ENCODE measurements at places on chromosomes 7 and 10.

- DNase-seq: no peak
These were observed 10.9 kb downstream of the CDCA7L start for GRCh38 chr7:21934808-21935207.

DNA sequence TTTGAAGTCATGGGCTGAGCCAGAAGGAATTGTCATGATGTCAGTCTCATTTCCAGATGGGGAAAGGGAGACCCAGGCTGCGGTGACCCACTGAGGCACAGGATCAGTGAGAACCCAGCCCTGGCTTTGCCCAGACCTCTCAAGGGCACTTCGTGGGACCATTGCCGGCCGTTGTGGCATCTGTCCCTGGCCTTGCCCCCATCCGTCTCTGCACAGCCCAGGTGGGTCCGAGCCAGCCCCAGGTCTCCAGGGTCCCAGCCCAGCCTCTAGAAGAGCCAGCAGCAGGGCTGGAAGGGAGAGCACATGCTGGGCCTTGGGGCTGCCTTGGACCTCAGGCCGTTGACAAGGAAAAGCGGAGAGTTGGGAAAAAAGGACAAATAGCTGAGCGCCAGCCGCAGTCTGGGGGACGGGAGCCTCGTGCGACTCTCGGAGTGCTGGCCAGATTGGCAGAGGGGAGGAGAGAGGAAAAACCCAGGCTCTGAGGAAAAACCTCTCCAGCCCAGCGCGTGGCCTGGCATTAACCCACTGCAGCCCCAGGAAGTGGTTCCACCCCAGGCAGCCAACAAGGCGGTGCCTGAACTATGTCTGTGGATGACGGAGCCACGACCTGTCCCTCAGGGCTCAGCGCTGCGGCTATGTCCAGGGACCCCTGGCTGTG is 30.2 kb downstream of the GRIFIN start:
- DNase-seq: no peak

DNA sequence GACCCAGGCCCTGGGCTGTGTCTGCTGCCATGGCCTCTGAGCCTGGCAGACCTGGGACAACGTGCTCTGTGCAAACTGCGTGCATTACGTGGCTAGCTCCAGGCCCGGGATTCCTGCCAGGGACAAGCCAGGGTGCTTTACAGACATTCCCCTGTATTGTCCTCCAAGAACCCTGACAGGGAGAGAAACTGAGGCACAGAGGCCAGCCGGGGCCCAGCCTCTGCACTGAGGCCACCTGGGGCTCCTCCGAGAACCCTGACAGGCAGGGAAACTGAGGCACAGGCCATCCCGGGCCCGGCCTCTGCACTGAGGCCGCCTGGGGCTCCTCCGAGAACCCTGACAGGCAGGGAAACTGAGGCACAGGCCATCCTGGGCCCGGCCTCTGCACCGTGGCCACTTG is 64.9 kb downstream of the CFAP46 start:
- DNase-seq: no peak

DNA sequence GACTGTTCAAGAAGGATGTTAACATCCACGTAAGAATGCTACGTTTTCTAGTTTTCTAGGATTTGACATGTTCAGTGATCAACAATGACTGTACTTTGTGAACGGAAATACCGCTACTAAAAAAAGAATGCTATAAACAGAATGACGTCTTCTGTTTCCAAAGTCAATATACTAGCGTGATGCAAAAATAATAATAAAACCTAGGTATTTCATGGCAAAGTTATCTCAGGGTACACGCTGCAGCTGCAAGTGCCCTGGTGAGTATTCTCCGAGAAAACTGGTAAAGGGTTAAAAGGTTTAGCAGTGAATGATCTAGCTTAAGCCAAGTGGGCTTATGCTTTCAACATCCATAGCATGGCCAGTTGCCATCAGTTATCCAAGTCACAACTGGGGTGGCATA is 653.3 kb upstream of the PFKP start:
- DNase-seq: no peak

- DNase-seq: no peak
These were observed 479.8 kb upstream of the MKI67 start for GRCh38 chr10:128606055-128606454.

DNA sequence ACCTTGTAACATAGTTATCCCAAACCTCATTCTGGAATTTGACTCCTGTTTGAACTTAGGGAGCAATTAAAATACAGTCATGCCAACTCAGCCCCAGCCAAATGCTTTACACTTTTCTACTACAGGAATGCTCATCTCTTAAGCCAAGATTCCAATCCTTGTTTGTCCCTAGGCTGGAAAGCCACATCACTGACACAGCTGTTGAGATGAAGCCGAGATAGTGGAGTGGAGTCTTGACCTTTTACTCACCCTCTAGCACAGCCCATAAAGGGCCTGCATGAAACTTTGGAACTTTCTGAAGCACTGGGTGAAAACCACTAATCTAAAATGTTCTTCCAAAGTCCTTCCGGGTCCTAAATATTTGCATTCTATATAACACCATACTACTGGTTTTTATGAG is 247.3 kb downstream of the ETV1 start:
- peak; percentile 44 for DNase-seq

DNA sequence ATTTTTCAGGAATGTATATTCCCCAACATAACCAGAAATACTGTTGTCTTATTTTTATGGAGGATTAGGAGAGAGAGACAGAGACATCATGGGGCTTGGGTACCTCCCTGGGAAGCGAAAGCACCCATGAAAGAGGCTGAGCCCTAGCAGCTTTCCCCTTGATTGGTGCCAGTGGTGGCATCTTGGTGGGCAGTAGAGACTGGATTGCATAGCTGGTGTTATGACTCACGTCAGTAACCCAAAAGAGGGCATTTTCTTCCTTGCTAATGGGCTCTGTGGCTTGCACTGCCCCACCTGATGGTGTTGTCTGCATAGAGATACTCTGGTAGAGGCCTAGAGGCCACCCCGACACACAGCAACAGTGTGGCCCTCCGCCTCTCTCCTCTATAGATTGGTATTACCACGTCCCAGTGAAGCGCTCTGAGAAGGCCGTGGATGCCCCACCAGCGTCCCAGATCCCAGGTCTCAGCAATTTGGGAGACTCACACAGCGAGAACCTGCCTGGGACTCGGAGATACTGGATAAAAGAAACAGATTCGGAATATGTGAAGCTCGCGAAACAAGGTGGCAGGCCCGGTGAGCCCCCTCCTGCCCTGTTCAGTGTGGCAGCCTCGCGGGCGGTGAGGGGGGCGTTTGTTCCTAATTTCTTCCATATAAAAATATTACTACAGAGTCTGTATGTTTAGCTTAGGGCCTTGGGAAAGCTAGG is 5.8 kb downstream of the C7orf57 start:
- DNase-seq: no peak

DNA sequence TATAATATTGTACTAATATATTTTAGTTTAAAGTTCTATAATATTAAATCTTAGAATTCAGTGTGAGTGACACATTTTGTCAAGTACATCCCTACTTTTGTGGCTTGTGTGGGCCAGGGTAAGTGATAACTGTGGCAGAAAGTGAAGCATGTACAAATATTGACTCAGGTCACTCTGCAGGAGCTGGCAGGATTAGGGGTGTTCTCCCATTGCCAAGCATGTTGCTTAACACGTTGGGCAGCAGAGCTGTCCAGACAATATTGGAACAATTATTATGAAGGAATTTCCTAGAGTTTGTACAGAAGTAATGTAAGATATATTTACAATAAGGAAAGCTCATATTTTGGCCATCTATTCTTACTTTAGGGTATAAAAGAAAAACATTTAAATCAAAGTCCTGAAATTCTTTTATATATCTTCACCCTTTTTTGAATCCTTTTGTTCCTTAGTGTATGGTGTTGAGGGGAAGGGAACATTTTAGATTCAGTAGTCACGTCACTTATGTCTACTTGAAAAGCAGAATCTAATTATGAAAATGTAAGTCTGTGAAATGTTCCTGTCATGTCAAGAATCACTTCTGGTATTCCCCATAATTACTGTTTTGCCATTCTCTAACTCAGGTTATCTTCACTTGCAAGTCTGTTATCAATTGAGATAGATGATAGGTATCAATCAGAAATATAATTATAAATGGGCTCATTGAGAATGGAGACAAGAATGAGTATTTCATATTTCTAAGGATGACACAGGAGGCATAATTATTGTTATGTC is 4.0 kb downstream of the HDAC9 start:
- no peak for DNase-seq

DNA sequence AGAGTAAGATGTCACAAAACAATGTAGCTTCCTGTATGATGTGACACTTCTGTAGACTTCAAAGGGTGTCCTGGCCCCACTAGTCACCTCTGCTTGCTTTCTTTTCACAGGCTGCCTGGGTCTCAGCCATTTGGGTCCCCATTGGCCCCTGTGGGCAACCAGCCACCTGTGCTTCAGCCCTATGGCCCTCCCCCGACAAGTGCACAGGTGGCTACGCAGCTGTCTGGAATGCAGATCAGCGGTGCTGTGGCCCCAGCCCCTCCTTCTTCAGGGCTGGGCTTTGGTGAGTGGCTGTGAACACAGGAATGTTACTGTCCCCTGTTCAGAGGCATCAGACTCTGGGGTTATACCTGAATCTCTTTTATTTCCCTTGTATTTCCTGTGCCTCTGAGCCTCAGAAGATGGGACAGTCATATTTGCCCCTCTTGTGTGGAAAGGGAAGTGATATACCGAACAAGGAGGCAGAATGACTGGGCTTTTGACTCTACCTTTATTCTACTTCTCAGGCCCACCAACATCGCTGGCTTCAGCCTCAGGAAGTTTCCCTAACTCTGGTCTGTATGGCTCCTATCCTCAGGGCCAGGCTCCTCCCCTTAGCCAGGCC is 15.4 kb downstream of the SEC24C start:
- no peak for DNase-seq

- DNase-seq: no peak
These were observed 1.1 kb downstream of the PALS2 start for GRCh38 chr7:24574386-24574785.

GRCh38 chr7:26153823-26154783 is 2.1 kb downstream of the NFE2L3 start:
- DNase-seq: no peak

- DNase-seq: no peak
These were observed 304.5 kb downstream of the WDR37 start for GRCh38 chr10:1360558-1361164.

- no peak for DNase-seq
These were observed 224.6 kb upstream of the ZWINT start for GRCh38 chr10:56585447-56586171.

DNA sequence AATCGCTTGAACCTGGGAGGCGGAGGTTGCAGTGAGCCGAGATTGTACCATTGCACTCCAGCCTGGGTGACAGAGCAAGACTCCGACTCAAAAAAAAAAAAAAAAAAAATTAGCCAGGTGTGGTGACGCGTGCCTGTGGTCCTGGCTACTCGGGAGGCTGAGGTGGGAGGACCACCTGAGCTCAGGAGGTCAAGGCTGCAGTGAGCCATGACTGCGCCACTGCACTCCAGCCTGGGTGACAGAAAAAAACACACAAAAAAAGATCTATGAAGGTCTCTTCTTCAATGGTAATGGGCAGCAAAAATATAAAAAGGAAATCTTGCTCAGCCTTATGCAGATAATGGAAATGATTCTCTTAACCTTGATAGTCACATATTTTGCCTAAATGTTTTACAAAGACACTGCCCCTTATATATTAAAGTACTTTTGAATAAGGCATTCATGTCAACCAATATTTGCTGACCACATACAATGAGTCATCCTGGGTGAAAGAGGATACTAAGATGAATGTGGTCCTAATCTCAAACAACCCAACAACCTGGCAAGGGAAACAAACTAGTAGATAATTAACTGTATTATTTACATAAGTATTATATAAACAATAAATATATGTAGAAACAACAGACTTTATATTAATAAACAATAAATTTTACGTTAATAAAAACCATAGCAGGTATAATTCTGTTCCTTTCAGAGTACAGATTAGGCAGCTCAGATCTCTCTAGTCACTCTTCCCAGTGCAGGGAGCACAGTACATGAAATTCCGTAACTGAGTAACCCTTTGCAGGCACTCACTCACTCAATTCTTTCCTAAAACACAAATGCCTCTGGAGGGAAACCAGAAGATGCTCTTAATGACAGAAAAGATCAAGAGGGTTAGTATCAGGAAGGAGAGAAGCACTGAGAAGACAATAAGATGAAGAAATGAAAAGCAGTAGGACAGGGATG is 8.1 kb downstream of the TOMM7 start:
- DNase-seq: no peak

GRCh38 chr7:20745702-20746101 is 41.0 kb downstream of the SP8 start:
- no peak for DNase-seq

- DNase-seq: no peak
These were observed 80.2 kb downstream of the PALS2 start for GRCh38 chr7:24653316-24654085.

GRCh38 chr10:78299851-78300468 is 266.3 kb downstream of the RPS24 start:
- DNase-seq: no peak

GRCh38 chr7:6271060-6271658 is 1.3 kb downstream of the CYTH3 start:
- no peak for DNase-seq

DNA sequence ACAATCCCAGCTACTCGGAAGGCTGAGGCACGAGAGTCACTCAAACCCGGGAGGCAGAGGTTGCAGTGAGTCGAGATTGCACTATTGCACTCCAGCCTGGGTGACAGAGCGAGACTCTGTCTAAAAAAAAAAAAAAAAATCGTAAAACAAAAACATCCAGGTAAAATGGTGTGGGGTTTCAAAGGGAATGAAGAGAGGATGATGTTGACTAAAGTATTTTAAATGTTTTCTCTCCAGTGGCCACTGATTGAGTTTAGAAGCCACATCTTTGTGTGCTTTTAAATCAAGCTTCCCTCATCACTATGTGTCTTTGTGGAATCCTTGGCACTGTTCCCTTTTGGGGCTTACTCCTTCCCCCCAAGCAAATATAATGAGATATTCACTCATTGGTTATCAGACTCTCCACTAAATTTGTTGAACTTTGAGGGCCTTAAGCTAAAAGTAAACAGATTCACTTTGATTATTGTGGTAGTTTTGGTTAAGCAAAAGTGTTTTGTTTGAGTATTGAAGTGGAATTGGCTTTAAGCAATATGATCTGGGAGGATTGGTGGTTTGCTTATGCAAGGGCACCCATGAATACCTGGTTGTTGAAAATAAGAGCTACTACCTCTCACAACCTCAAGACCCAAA is 162.9 kb downstream of the CDK14 start:
- DNase-seq: no peak

- peak; percentile 7 for DNase-seq
These were observed 72.8 kb upstream of the KAT6B start for GRCh38 chr10:74753442-74754211.

DNA sequence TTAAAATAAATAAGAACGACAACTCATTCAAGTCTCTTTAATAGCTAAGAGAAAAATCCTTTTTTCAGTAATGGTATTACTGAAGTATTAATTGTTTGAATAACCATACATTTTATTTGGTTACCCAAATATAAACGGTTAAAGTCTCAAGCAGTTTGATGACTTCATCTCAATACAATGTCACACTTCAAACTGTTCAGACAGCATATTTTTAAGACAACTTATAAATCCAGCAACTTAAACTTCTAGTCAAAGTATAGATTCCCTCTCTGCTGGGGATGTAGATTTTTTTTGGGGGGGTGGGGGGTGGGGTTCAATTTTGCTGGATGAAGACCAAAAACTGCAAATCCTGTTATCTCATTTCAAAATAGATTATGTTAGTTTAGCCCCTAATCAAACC is 42.0 kb downstream of the GNA12 start:
- no peak for DNase-seq

GRCh38 chr7:144513334-144513733 is 109.8 kb upstream of the NOBOX start:
- DNase-seq: no peak

- no peak for DNase-seq
These were observed 37.1 kb downstream of the PRTFDC1 start for GRCh38 chr10:24915304-24915703.

- DNase-seq: no peak
These were observed 743 bp upstream of the POR start for GRCh38 chr7:75914169-75914654.
